ENCODE measurements at places on chromosomes 2 and 18. TPM values are rescaled to one million over a fixed set of nuclear protein-coding genes. Genes with fewer than 3 reads are reported as not detected.

ELOA2 gene
- not detected for total RNA-seq

FOXI3 gene
- 0.63 TPM for total RNA-seq

SERPINB13 gene
- total RNA-seq: not detected

SCN2A gene
- total RNA-seq: 174 TPM

GRP gene
- total RNA-seq: 18.5 TPM

AOX1 gene
- total RNA-seq: 1.9 TPM

WDSUB1 gene
- 22.8 TPM for total RNA-seq

TRIP12 gene
- 300 TPM for total RNA-seq

EPB41L3 gene
- total RNA-seq: 85.8 TPM

TEX44 gene
- not detected for total RNA-seq

MOGAT1 gene
- total RNA-seq: not detected

EFR3B gene
- 69.5 TPM for total RNA-seq

VWC2L gene
- total RNA-seq: 7.8 TPM

GNLY gene
- total RNA-seq: 0.31 TPM

YIPF4 gene
- 41.3 TPM for total RNA-seq

WNT6 gene
- total RNA-seq: not detected

SPDYA gene
- total RNA-seq: 5.0 TPM

CFAP65 gene
- 0.63 TPM for total RNA-seq

GDF7 gene
- 0.31 TPM for total RNA-seq

NEB gene
- total RNA-seq: 2.5 TPM

CCDC74B gene
- total RNA-seq: 5.6 TPM

TMEM37 gene
- not detected for total RNA-seq

CRACDL gene
- 0.94 TPM for total RNA-seq

KIF5C gene
- total RNA-seq: 398 TPM

DPYSL5 gene
- total RNA-seq: 184 TPM

PARD6G gene
- total RNA-seq: 11.6 TPM

GAD1 gene
- 162 TPM for total RNA-seq

SCLY gene
- total RNA-seq: 19.4 TPM

NIF3L1 gene
- 34.4 TPM for total RNA-seq

RUFY4 gene
- not detected for total RNA-seq

SULT1C2 gene
- 0.31 TPM for total RNA-seq
